ENCODE measurements at places on chromosomes 5 and 9.

DNA sequence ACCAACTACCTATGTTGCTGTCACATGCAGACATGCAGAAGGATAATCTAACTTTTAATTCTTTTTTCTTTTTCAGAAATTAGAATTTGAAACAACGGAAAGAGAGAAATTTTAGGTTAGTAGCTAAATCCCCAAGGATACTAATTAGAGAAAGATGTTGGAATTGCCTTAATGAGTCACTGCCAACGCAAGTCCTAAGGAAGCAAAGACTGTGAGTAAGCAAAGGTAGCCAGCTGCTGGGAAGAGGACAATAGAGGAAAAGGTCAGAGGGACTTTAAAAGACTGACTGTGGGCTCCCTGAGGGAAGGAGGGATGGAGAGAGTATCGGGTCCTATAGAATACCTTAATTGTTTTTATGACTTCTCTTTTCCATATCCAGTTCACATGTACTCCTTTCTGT, 461.9 kb upstream of the PAPPA start:
- DNase-seq: no peak

- no peak for DNase-seq
Observed at GRCh38 chr9:123771690-123772089, 158.2 kb downstream of the DENND1A start.

DNA sequence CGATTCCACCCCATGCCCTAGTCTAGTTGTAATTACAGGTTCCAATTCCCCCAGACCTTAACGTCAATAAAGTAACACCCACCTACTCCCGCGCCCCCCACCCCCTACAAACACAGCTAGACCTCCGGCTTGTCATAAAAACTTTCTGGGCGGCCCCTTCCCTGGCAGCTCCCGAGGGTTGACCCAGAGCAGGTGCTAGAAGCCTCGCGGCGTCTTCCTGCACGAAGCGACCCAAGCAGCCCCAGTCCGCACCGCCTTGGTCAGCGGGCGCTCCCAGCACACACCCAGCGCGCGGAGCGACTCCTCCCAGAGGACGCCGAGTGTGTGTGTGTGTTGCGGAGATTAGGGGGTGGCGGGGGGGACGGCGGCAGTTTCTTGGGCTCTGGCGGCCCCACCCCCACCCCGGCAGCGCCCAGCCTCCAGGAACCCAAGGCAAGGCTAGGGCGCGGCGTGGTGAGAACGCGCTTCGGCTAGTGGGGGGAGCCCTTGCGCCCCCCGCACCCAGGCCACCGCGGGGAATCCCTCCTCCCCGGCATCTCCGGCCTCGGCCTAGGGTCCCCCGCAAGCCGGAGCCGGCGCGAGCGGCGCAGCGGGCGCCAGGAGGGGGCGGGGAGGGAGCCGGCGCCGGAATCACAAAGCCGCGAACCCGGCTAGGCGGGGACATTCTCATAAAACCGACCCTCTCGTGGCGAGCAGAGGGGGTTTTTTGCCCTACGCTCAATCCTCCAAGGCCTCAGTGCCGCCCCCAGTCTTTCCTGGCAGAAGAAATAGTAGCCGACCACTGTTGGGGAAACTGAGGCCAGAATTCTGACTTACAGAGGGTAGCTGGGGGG, 2.2 kb downstream of the PCDH1 start:
- no peak for DNase-seq

DNA sequence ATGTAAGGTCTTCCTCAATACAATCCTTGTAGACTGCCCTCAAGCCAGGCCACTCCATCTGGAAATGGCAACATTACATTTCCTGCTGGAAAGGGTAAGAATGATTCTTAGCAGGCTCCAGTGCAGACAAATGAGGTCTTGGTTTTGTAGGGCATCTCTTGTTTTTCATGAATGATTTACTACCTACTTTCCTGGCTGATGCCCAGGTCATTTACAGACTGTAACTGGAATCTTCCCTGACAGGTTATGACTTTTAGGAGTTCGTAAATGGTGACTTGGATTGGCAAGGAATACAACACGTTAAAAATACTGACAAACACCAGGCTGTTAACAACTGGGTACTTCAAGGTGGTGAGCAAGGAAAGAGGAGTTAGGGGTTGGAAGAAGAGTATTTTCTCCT, 510.5 kb upstream of the TNC start:
- no peak for DNase-seq

- DNase-seq: peak; percentile 12
Observed at GRCh38 chr5:91848453-91848852, 465.3 kb upstream of the ARRDC3 start.

DNA sequence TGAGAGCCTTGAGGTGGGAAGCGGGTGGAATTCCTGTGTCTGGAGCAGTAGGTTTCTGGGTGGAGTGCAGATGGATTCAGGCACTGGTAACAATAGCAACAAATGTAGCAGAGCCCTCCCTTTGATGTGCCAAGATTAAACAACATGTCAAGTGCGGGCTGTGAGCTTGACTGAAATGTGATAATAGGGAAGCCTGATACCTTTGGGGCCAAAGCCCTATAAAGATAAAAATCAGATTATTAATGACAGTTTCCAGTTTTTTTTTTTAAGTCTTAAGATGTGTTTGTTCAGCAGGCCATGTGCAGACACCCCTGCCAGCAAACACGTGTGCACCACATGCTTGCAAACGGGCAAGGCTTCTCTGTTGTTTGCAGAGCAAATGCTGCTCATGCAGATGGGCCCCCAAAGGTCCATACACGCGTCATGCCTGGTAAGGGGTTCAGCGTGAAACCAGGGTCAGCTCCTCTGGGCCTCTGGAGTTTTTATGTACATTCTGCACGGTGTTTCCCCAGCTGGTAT, 193.2 kb downstream of the GADD45G start:
- DNase-seq: no peak

DNA sequence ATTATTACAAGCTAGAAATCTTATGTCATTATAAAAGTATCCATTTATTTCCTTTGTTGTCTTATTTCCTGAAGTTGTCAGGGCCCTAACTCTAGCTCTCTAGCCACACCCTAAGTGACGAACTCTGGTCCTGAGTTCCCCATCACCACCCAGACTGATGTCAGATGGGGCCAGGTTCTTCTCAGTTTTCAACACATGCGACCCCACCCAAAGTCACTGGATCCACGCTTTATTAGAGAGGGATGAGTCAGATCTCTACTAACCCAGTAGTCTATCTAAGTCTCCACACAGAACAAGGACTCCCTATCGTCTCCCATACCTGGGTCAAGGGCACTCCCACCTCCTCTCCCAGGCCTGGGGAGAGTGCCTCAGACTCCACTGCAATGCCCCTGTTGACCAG, 6.8 kb upstream of the FEM1C start:
- DNase-seq: no peak

- peak; percentile 33 for DNase-seq
Observed at GRCh38 chr5:112878760-112879159, 17.7 kb downstream of the SRP19 start.

DNA sequence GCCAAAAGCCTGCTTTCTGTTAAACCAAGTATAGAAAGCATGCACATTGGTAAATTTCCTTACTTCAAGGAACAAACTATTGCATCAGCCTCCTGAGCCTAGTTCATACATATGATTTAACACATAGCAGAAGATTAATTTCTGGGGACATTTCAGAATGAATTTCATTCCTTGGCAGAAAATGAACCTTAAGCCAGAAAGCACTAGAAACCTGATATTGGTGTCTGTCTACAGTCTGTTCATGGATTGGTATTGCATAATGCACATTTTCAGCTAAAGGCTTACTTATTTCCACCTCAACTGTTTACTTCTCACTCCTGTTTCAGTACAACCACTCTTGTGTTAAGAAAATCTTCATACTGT, 1471.8 kb upstream of the NUDT12 start:
- no peak for DNase-seq

- no peak for DNase-seq
Observed at GRCh38 chr5:23994581-23995370, 487.4 kb downstream of the PRDM9 start.

DNA sequence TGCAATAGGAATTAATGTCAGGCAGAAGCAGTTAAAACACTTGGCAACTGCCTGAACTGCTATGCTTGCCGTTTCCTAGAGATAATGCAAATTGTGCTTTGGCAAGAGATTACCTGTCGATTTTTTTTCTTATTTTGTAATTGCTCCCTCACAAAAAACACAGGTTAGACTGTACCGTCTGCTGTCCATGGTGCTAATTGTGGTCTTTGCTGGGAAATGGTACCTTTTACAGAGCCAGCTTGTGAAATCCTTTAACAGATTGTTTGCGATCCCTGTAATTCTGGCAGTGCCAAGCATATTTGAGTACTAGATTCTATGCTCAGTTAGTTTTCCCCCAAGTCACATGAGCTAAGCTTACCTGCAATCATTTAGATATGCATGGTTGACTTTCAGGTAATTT, 2125.8 kb upstream of the WWC1 start:
- DNase-seq: peak; percentile 1

DNA sequence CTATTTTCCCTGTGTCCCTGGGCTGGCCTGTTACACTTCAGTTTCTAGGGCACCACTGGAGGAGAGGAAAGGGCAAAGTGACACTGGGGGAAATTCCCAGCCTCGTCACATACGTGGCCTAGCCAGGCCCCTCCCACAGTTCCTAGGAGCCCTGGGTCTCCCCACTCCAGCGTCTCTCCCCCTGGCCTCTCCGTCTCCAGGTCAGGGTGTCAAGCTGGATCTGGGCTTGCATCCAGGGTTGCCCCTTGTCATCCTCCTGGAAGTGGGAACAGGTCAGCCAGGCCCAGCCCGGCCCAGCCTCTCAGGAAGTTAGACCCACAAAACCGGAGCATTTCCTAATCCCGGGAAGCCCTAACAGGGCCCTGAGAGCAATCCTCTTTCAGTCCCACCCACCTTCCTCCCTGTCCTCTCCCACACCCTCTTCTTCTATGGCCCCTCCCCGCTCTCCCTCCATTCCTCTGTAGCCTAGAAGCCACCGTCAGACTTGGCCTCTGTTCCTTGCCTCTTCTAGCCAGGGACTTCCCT, 4.7 kb upstream of the TNIP1 start:
- no peak for DNase-seq

GRCh38 chr5:114782869-114783268, 386.8 kb downstream of the TRIM36 start:
- DNase-seq: no peak

- DNase-seq: no peak
Observed at GRCh38 chr9:124468061-124468740, 17.9 kb downstream of the ADGRD2 start.

DNA sequence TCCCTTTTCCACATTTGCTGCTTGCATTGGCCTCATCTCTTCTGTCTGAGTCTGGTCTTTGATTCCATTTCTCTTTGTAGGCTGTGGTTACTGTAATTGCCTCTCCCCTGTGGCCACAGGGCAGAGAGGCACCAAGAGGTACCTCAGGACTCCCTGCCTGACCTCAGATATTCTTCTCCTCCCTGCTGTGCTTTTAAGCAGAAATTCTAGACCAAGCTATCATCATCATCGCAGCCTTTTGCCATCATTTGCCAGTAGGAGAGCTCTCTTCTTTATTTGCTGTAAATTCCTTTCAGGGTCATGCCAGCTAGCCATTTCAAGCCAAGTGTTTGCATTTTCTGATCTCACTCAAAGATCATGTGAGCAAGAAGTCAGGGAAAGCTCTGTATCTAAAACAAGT, 369.6 kb downstream of the ICE1 start:
- DNase-seq: no peak

DNA sequence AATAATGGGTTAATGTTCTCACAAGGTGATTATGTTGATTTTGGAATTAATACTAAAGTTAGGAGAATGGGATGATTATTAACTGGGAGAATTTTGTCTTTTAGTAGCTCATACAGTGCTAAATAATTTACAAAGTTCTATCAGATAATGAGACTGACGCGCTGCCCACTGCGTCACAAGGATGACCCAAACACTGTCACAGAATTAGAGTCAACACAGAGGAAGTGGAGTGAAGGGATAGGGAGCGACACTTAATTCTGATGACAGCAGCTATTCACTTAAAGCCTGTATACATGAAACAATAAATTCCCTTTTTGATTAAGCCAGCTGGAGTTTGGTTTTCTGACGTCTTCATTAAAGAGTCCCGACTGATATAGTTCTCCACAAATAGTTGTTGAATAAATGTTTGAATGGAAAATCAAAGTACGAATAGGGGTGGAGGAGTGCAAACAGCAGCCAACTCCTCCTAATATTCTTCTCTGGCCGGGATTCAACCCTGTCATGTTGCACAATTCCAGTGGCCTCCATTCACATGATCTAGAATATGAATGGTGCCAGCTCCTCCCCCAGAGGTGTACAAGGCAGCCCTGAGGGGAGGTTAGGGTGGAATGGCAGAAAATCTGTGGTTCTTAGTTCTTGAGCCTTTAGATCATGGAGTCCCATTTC, 140.3 kb downstream of the PCSK1 start:
- no peak for DNase-seq

Measured in ACHN (cell line).